ENCODE measurements at places on chromosomes 3 and 15.
A peak's percentile ranks its signal among the peaks of the same experiment; 100 is the strongest.

DNA sequence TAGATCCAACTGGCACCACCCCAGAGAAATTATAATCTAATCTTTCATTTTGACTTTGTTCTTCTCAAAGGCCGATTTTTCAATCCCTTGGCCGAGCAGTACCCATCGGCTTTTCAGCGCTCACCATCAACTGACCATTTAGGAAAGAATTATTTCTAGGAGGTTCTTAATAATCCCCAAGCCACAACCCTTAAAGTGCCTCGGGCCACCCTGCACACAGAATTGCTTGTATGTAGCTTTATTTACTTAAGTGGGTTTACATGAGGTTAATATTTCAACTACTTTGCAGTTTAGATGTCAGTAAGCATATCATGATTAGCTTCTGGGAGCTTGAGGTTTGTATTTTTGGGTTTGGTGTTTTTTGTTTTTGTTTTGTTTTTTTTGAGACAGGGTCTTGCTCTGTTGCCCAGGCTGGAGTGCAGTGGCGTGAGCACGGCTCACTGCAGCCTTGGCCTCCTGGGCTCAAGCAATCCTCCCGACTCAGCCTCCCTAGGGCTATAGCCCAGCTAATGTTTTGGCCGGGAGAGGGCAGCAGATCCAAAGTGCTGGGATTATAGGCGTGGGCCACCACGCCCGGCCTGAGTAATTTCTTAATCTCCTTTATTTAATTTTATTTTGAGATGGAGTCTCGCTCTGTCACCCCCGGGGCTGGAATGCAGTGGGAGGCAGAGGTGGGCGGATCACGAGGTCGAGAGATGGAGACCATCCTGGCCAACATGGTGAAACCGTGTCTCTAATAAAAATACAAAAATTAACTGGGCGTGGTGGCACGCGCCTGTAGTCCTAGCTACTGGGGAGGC is 801 bp upstream of the CDAN1 start:
- DNase-seq = no peak

GRCh38 chr3:39094851-39095677 is 12.4 kb downstream of the GORASP1 start:
- DNase-seq = no peak

DNA sequence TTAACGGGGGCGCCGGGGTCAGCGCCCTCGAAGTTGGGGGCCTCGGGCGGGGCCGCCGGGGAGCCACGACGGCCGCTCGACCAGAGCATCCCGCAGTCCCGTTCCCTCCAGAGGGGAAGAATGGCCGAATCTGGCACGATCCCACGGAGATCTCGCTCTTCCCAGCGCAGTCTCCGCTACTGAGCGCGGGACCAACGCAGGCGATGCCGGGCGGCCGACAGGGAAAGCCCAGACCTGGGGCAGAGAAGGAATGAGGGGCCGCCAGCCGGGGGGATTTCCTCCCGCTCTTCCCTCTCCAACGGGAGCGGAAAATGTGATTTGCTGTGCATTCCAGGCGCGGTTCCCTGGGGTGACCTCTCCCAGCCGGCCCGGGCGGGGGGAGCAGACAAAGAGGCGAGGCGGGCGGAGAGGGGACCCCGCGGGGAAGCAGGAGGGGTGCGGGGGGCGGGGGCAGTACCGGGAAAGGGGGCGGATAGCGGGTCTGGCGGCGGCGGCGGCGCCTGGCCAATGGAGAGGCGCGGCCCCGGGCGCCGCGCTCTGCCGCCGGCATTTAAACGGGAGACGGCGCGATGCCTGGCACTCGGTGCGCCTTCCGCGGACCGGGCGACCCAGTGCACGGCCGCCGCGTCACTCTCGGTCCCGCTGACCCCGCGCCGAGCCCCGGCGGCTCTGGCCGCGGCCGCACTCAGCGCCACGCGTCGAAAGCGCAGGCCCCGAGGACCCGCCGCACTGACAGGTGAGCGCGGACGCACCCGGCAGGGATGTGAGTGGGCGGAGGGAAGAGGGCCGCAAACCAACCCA is at the start of gene GREM1:
Gene GREM1 (plus strand): TSS at position 579 of the 801 bp plus-strand sequence. CDS start 12,687 bp downstream, outside the sequence.
- DNase-seq = no peak

- peak; percentile 31 for DNase-seq
These were observed 183.4 kb upstream of the TOPAZ1 start for GRCh38 chr3:44058022-44058867.

DNA sequence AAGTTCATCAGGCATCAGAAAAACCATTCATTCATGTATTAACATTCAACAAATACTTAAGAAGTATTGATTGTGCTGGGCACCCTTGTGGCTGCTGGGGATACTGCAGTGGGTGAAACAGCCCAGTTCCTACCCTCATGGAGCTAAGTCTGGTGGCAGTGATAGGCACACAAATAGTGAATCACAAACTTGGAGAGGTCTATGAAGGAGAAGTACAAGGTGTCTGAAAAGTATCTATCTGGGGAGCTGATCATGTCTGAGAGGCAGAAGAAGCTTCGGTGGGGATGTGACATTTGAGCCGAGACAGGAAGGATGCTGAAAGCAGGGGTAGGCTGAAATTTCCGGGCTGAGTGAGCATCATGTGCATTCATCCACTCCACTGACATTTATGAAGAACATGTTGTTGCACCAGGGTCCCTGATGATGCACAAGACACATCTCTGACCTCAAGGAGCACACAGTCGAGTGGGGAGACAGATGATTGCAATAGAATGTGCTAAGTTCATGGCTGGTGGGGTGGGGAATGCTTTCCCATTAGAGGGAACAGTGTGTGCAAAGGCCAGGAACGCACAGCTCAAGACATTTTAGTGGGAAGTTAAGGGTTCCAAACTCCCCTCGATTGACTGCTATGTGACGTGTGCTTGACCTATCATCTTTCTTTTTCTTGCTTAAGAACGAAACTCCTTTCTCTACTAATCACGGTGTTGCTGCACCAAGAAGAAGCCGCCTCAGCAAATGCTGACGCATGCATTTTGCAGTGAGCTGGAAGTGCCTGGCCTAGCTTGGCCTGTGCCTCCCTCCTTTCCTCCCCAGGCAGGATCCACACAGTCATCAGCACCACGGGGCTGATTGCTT is 309.1 kb upstream of the ICE2 start:
- no peak for DNase-seq

- DNase-seq = no peak
These were observed 252.9 kb downstream of the UACA start for GRCh38 chr15:70510433-70510832.

GRCh38 chr3:183172051-183172639 is 9.6 kb upstream of the LAMP3 start:
- no peak for DNase-seq

DNA sequence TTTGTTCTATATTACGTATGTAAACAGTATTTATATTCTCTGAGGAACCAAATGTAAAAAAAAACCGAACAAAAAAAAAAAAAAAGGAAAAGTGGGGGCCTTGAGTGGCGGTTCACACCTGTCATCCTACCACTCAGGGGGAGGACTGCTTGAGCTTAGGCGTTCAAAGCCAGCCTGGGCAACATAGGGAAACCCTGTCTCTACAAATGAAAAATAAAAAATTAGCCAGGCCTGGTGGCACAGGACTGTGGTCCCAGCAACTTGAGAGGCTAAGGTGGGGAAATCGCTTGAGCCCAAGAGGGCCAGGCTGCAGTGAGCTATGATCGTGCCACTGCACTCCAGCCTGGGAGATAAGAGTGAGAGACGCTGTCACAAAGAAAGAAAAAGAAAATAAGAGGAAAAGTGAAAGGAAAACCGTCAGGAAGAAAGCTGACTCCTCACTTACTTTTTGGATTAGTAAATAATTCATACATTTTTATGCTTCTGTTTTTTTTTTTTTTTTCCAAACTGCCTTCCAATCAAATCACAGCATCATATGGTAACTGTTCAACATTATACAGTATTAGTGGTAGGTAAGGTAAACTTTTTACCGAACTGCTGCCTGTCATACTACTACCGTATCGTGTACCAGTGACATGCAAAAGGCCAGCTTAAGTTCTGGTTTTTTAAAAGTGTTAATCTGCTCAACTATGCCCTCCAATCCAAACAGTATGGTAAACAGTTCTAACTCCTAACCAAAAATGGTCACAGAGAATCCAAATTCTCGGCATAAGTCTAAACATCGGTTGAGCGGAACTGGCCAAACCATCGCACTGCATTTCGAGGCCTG is 1.2 kb downstream of the PHC3 start:
- no peak for DNase-seq

DNA sequence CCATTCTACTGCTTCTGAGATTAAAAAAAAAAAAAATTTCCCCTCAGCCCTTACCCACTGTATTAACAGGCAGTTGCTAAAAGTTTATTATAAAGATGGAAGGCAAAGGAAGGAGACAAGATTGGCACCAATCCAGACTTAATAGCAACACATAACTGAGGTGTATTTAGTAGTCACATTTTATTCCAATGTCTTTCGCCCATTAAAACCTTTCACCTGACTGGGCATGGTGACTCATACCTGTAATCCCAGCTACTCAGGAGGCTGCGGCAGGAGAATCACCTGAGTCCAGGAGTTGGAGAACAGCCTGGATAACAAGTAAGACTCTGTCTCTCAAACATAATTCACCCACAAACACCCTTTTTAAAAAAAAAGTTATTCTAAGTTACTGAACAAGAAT is 4.4 kb downstream of the ACAP2 start:
- DNase-seq = no peak

DNA sequence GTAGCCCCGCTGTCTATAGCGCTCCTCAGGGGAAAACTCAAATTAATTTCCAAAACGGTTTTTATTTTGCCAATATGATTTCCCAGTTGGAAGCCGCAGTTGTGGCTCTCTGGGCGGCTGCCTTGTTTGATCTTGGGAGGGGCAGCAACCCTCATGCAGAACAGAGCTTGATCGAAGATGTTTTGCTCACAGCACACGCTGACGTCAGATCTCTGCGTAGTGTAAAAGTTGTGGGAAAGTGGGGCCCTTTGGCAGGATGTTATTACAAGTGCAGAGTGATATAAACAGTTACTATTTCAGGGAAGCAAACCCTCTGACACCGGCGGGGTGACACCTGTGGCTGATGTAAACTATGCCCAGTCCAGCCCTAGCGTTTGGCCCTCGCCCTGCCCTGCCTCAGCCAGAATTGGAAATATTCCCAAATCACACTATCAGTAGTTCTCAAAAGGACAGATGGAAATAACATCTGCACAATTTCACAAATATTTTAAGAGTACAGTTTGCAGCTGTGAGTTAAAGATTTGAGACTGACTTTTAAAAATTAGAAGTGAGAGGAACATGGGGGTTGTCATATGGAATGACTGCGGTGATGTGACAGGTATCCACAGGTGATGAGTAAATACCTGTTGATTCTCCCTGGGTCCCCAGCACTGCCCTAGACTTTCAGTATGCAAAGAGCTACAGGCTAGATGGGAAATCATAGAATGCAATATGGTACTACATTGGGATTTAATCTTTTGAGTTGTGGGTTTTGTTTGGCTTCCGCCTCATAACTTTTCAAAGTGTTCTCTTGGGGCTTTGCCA is 1.7 kb downstream of the SYNM start:
- no peak for DNase-seq

GRCh38 chr3:140384028-140384771 is 293.7 kb upstream of the TRIM42 start:
- DNase-seq = no peak

DNA sequence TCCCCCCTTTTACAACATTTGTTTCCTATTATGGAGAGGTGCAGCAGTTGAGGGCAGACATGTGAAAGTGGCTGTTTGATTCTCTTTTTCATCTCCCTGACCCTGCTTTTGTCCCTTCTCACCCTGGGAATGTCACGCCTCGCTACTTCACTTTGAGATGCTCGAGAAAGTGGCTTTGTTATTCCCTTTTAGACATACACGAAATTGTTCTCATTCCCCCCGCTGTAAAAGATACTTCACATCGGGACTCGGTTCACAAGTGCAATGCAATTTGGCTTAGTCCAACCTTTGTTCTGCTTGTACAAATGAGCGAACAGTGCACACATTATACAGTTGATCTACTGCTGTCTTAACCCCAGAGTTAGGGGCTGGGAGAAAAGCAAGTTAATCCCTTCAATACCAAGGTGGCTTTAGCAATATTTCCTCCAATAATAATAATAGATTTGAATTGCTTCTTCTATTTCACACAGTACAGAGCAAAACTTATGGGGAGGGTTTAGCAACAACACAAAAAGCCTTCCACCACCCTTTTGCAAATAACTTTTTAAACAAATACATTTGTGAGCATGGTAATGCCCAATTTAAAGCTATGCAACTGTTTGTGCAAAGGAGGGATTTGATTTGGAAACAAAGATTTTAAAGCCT is 5.7 kb upstream of the FOXB1 start:
- DNase-seq = no peak

- DNase-seq = no peak
These were observed 503.4 kb upstream of the NECTIN3 start for GRCh38 chr3:110568246-110568645.

DNA sequence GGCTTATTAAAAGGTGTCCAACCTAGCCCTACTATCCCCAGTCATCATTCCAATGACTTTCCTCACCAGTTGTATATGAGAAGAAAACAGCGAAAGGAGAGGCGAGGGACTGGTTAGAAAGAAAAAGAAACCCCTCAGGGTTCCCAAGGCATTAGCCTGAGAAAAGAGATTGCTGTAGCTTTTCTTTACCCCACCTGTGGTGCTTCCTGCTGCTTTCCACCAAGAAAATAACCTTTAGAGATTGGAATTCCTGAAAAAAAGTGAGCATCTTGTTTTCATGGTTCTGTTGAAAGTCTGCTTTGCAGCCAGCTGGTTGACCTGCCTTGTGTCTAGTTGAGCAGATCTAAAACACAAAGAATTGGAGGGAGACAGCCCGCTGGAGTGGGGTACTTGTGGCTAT is 196.4 kb downstream of the CADPS start:
- DNase-seq = no peak

All from GM19239 (cell line).